NCI-H2171 (cell line): ENCODE measurements at places on chromosomes 7 and 10.

- no peak for DNase-seq
Observed at GRCh38 chr10:43953672-43954071, 305.0 kb upstream of the ZNF32 start.

- peak; percentile 36 for DNase-seq
Observed at GRCh38 chr10:63157845-63158624, 24.9 kb downstream of the NRBF2 start.

DNA sequence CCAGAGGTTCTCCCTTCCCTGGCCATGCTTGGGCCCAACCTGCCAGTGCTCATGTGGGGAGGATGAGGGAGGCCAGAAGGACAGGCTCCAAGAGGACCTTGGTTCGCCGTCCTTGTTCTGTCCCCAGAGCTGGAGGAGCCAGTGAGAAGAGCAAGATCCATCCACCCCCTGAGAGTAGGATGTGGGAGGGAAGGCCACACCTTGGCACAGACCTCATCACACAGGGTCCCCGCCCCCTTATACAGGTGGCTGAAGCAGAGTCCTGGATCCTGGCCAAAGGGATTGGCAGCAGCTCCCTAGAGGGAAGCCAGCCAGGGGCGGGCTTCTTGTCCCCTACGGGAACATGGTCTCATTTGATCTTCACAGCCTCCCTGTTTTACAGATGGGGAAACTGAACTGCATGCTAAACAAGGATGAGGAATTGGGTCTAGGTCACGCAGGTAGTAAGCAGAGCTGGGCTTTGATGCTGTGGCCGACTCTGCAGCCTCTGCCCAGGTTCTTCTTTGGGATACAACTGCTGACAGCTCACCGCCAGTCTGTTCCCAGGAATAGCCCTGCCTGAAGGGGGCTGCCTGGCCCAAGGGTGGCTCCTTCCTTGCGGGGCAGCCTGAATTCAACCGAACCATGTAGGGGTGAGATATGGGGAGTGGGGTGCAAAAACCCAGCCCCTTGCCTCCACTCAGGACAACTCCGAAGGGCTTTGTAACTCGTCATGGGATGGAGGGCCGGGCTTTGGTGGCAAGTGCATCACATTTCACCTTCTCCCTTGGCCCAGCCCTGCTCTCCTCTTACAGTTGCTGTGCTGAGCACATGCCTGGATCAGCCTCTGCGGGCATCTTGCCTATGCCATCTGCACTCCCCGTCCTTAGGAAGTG is 62.2 kb upstream of the KDM7A start:
- DNase-seq: peak; percentile 97

DNA sequence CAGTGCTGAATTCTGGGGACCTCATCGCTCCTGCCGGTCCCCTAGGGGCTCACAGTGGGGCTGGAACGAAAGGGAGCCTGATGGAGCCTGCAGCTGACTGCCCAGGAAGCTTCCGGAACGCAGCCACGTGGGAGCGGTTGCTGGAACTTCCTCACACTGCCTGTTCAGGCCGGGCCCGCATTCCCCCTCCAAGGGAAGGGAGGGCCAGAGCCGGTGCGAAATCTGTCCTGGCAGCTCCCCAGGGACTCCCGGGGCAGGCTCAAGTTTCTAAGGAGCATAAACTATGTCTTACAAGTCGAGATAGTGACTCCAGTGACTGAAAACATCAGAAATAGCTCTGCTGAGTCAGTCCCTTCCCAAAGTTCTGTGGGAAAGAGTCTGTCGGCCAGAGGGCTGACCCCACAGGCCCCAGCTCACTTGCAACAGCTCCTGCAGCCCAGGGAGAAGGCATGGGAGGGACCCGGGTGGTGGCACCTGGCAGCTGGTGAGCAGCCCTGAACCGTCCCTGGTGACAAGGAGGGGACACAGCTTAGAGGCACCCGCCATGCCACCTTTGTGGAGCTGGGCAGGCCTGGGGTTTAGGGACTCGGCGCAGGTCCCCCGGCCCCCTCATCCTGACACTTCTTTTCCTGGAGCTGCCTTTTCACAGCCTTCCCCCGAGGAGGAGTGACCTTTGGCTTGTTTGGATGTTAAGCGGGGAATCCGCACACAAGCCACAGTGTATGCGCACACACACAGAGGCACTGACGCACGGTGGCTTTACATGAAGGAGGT is 47.6 kb downstream of the PDGFA start:
- DNase-seq: peak; percentile 22

DNA sequence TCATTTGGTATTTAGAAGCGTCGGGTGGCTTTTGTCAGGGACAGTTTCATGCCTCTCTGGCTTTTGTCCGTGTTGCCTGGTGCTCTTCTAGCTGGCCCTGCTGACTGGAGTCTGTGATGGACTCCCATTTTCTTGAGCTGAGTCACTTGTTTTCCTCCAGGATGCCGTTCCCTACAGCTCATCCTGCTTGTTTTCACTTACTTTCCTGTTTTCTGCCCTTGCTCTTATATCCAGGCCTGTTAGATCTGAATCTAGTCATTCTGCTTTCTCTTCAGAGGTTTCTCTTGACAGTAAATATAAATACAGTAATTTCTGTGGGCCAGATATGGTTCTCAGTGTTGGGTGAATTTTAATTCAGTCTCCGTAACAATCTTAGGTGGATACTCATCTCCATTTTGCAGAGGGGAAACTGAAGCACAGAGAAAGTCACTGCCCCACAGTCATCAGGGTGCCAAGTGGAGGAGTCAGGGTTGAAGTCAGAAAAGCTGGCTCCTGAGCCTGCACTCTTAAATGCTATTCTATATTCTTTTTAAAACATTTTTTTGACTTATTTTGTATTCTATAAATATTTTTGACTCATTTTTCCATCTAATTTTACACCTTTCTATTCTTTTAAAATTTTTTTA is 85.4 kb downstream of the CCNY start:
- no peak for DNase-seq

- DNase-seq: no peak
Observed at GRCh38 chr10:50561266-50561665, 62.5 kb downstream of the SGMS1 start.

GRCh38 chr10:43252783-43253341 is 14.0 kb downstream of the RASGEF1A start:
- no peak for DNase-seq

DNA sequence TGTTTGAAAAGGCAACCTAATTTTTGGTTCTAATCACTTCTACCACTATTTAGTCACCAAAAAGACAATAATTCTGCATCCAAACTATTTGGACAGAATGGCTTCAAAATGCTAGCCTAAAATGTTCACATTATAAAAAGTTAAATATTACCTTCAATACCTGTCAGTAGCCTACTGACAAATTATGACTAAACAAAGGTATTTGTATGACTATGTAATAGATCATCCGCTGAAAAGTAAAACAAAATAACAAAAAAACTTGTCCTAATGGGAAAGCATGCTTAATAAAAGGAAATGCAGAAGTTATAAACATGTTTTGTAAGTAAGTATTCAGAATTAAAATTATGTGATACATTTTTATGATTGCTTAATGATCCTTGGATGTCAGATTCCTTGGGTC is 36.6 kb downstream of the CD36 start:
- DNase-seq: no peak

DNA sequence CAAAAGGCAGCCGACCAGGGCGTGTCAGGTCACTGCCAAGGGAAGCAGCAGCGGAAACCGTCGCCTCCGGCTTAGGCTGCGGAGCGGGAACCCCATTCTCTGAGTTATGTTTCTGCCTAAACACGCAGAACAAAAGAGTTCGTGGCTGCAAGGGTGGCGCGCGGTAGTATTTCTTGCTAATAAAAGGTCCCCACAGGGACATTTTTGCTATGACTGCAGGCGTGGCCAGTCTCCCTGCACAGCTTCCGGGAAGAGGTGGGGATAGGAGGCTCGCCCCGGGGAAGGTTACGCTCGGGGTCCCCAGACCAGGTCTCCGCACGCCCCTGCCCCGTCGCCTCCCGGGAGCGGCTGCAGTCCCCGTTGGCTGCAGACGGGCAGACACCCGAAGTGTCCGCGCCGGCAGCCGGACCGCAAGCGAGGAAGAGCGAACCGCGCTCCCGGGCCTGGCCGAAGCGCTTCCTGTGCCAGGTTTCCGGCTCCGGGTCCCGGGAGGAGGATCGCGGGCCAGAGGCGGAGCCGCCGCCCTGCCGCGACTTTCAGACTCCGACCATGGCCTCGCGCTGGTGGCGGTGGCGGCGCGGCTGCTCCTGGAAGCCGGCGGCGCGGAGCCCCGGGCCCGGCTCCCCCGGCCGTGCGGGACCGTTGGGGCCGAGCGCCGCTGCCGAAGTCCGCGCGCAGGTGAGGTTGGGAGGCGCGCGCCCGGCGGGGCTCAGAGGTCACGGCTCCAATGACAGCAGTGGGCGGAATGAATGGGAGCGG is at the start of gene PDSS1:
Gene PDSS1 (plus strand): TSS at position 539 of the 759 bp plus-strand sequence. CDS start 11 bp downstream, at position 550.
- DNase-seq: peak; percentile 33

- no peak for DNase-seq
Observed at GRCh38 chr10:84432891-84433290, 104.5 kb downstream of the CCSER2 start.

GRCh38 chr10:114806562-114807391 is 14.8 kb upstream of the FHIP2A start:
- DNase-seq: no peak

DNA sequence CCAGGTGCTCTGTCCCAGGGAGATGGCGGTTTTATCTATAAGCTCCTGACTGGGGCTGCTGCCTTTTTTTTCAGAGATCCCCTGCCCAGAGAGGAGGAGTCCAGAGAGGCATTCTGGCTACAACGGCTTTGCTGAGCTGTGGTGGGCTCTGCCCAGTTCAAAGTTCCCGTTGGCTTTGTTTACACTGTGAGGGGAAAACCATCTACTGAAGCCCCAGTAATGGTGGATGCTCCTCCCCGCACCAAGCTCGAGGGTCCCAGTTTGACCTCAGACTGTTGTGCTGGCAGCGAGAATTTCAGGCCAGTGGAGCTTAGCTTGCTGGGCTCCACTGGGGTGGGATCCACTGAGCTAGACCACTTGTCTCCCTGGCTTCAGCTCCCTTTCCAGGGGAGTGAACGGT is 16.4 kb upstream of the SLC26A5 start:
- no peak for DNase-seq

DNA sequence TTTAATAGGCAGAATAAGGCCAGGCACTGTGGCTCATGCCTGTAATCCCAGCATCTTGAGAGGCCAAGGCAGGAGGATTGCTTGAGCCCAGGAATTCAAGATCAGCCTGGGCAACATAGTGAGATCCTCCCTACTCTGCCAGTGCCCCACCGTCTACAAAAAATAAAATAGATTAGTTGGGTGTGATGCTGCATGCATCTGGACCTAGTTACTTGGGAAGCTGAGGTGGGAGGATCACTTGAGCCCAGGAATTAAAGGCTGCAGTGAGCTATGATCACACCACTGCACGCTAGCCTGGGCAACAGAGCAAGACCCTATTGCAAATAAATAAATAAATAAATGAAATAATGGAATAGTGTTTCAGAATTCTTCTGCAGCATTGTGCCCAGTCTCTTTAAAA is 16.2 kb downstream of the FAM200A start:
- DNase-seq: no peak

DNA sequence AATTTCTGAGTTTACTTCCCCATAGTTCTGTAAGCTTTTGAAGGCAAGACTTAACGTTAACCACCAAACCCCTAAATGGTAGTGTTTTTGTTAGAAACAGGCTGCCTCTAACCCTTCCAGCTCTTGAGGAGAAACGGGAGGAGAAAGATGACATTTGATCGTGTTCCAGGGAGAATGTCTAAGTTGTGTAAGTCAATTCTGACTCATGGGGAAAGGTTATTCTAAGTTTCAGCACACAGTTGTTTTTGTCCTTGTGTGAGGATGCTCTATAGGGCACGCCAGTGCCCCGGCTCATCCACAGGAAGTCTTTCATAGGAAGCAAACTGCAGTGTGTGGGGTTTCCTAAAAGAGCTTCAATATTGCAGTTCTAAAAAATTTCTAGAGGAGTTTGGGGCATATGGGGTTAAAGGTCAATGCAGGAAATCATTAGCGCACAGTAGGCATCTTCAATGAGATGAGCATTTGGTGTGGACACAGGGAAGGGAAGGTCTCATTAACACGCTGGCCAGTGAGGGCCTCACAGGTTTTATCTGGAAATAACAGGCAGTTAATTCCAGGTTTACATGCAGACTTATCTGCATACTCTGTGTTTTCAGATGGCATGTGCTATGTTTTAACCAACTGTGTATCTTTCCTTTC is 638.2 kb upstream of the IGFBP3 start:
- DNase-seq: no peak

DNA sequence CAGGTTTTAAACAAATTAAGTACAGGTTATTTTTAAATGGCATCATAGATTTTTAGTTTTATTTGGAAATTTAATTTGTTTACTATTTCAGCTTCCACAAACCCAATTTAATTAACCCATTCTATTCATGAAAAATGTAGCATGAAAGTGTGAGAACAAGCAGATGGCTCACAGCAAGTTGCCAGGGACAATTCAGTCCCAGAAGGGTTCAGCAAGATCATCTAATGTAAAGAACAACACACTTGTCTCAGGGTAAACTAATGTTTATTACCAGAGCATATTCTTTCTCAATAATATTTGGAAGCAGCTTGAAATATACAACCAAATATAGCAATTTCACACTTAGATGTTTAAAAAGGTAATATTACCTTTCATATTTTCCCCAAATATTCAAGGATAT is 166.9 kb upstream of the SLC13A1 start:
- DNase-seq: no peak

GRCh38 chr10:11876805-11877590 is 53.8 kb downstream of the PROSER2 start:
- DNase-seq: no peak

DNA sequence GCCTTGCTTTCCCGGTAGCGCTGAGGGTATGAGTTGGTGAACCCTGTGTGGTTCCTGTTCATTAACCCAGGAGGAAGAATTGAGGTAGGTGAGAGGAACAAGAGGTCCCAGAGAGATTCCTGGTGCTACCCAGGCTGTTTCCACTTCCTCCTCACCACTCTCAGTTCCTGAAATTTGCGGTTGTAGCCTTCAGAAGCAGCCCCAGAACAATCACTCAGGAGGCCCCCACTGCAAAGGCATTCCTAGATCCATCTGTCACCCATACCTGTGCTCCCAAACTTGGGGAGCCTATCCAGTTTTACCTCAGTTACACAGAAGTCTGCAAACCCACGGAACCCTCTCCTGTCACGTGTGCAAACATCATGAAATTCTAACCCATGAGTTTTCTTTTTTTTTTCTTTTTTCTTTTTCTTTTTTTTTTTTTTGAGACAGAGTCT is 9.0 kb upstream of the PIP4K2A start:
- DNase-seq: no peak

DNA sequence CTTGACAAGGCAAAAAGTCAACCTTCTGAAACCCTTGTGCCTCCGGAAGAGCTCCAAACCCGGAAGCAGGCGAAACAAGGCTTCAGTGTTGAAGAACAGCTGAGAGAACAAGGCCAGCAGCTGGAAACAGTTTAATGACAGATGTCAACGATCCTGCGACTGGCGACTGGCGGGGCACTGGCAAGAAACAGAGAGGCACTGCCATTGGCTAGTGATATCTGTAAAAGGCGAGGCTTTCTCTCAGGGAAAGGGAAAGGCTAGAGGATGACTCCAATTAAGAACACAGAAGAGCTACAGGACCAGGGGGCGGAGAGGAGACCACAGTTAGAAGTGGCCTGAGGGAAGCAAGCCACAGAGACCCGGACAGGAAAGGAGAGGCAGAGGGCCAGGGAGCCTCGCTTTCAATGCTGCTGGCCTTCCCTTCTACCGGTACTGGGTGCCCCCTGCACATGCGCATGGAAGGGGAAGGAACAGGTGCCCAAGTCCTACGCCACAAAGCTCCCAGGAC is 19.4 kb downstream of the ITGB1 start:
- DNase-seq: no peak
